ENCODE measurements at places on chromosomes 4 and X. TPM values are rescaled to one million over a fixed set of nuclear protein-coding genes. Genes with fewer than 3 reads are reported as not detected.
A peak's percentile ranks its signal among the peaks of the same experiment; 100 is the strongest.

DNA sequence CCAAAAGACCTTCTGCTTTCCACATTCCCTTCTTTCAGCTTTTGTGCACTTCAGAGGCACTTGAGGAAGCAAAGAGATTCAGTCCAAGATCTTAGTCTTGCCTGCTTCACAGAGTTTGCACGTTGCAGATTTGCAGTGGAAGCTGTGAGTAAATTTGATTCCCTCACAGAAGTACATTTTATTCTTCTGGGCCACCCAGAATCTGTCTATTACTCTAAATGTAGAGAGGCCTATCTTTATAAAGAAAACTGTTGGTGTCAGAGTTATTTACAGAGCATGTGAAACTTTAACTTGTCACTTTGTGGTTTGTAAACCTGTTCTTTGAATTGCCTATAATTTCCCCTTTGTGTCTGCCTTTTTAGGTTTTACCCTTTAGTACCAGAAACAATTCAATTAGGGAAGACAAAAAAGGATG is 15.5 kb downstream of the SPRY1 start:
- peak; percentile 57 for ATAC-seq

DNA sequence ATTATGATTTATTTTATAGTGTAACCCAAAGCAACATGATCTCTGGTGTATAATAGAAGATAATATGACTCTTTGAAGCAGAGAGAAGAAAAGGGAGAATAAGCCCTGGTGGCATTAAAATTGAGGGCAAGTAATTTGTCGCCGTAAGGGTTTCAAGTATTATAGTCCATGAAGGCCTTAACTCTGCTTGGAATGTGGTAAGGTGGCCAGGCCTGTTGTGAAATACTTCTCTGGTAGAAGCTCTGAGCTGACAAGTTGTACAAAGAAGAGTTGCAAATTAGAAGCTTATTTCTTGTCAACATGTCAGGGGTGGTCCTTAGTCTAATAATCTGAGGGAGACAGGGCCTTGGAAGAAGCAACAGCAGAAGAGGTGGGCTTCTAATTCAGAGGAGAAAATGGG is 151.7 kb upstream of the HHIP start:
- no peak for ATAC-seq

GRCh38 chr4:128574706-128575105 is 234.8 kb upstream of the JADE1 start:
- ATAC-seq, result peak; percentile 78

DNA sequence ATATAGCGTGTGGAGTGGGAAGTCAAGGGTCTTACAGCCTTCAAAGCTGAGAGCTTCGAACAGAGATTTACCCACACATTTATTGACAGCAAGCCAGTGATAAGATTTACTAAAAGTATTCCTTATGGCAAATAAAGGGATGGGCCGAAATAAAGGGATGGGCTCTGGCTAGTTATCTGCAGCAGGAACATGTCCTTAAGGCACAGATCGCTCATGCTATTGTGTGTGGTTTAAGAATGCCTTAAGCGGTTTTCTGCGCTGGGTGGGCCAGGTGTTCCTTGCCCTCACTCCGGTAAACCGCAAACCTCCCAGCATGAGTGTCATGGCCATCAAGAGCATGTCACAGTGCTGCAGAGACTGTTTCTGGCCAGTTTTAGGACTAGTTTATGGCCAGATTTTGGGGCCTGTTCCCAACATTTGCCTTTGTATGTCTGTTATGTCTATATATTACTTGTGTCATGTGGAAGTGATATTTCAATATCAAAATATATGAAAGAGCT is 53.5 kb downstream of the UGT2B10 start:
- ATAC-seq, result no peak

GRCh38 chr4:124253080-124253479 is 459.5 kb downstream of the ANKRD50 start:
- no peak for ATAC-seq

The SLC39A8 gene
- 86.3 TPM for total RNA-seq

DNA sequence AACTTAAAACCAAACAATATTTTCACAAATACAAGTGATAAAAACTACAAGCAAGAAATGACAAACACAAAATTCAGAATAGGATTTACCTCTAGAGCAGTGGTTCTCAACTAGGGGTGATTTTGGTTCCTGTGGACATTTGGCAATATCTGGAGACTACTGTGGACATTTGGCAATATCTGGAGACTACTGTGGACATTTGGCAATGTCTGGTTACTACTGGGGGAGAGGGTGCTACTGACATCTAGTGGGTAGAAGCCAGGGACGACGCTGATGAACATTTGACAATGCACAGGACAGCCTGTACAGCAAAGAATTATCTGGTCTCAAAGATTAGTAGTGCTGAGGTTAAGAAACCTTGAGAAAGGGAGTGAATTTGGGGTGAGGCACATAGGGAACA is 169.8 kb downstream of the CLCN4 start:
- ATAC-seq, result no peak

GRCh38 chr4:54317690-54318089 is 88.6 kb downstream of the PDGFRA start:
- ATAC-seq, result no peak

The DCAF4L1 gene
- total RNA-seq, result 0.32 TPM

The ART3 gene
- 1.6 TPM for total RNA-seq

The PYURF gene
- 54.5 TPM for total RNA-seq

- peak; percentile 85 for ATAC-seq
Measured at GRCh38 chr4:120855307-120856001, 67.1 kb downstream of the PRDM5 start.

GRCh38 chrX:18983666-18984380 is at the start of gene PHKA2:
TSS of gene PHKA2 (minus strand) at chrX:18984114. CDS start at chrX:18983932, 182 bp downstream.
- peak; percentile 44 for ATAC-seq

The ODAM gene
- total RNA-seq, result not detected

GRCh38 chr4:90855111-90855510 is 727.9 kb downstream of the CCSER1 start:
- no peak for ATAC-seq

DNA sequence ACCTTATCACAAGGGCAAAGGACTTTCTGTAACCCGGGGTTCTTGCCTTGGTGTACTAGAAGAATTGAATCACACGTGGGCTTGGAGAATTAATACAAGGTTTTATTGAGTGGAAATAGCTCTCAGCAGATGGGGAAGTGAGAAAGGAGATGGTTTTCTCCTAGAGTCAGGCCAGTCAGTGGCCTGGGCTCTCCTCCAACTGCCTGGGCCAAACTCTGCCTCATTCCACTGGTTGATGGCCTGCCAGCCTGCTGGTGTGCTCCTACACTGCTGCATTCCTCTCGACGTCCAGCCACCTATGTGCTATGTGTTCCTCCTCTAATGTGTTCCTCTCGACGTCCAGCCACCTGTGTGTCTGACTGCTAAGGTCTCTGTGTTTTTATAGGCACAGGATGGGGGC is 35.3 kb upstream of the SPIN2A start:
- ATAC-seq, result no peak

The IL13RA2 gene
- not detected for total RNA-seq

The DMRTC1 gene
- 0.37 TPM for total RNA-seq

The ZAR1 gene
- total RNA-seq, result not detected

The POU3F4 gene
- total RNA-seq, result not detected
